Left renal pelvis (tissue), 4 donors: ENCODE measurements at places on chromosomes 7 and 10.

GRCh38 chr7:28272461-28272877 is 91.9 kb upstream of the JAZF1 start:
- DNase-seq: peak; percentile 19

- no peak for DNase-seq
Observed at GRCh38 chr7:36515847-36516246, 126.2 kb downstream of the ANLN start.

DNA sequence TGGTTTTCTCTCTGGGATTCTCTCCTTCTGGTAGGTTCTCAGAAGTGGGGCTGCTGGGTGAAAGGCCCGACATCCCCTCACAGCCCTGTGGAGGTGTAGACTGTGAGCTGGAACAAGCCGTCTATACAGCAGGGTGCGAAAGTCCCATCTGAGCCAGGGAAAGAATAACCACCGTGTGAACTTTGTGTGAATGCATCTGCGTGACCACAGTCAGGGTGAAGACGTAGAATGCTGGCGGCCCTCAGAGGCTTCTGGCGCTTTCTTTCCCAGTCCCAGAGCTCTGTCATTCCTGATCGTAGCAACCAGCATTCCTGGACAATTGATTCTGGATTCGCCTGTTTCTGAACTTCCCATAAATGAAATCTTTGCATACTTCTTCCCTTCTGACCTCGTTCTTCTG is 30.0 kb downstream of the ELFN1 start:
- DNase-seq: no peak

- DNase-seq: no peak
Observed at GRCh38 chr7:40197527-40197926, 62.7 kb downstream of the SUGCT start.

DNA sequence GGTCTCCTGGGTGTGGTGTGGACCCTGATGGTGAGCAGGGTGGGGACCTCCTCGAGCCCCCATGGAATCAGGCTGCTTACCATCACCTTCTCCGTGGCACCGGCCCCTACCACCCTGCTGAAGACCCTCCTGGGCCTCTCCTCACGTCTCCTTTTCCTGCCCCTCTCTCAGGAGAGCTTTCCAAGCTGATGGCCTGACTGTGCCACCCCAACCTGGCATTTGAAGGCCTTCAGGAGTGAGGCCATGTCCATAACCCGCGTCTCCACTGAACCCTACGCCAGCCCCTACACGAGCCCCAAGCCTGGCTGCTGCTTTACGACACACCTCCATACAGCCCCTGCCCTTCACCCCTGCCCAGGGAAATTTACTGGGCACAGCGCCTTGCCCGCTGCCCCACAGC is 55.4 kb downstream of the ZRANB1 start:
- no peak for DNase-seq
